Motor neuron (in vitro differentiated cells): ENCODE measurements at places on chromosomes 3 and 15. TPM values are rescaled to one million over a fixed set of nuclear protein-coding genes. Genes with fewer than 3 reads are reported as not detected.

PLAAT1 gene
- total RNA-seq, result 1.1 TPM in 1 of 2 replicates, not detected in the other

LOXL1 gene
- 15.6 and 17.4 TPM in 2 replicates for total RNA-seq

DNA sequence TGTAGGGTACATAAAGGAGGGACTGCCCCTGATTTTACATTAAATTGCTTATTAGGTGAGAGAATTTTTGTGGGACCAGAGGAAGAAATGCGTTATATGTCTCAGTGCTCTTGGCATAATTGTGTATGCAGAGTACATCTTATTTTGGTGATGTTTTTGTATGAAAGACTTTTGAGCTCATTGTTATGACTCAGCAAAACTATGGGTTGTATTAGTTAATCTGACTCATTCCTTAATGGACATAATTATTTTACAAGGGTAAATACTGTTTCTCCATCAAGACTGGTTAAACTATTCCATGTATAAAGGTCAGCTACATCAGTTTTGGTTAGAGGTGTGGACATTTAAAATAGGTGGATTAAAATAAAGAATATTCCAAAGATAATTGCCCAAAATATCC, 156.8 kb downstream of the ALCAM start:
- ATAC-seq, result no peak

GRCh38 chr3:114887806-114888205, 259.3 kb downstream of the ZBTB20 start:
- ATAC-seq, result no peak

DNA sequence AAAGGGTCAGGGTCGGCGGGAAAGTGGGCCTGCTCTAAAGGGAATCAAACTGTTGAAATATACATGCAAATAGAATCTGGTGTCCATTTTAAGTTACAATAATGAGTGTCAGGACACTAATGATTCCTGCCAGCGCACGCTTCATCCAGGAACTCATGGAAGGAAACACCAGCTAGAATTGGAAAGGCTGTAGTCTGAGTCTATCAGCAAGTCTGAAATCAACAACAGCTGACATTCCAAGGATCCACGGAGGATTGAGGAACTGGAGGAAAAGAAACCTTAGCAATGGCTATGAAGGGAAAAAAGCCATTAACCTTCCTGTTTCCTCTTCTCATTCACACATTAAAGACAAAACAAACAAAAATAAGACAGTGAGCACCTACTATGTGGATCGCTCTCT, 1063.1 kb downstream of the NTRK3 start:
- ATAC-seq, result no peak

DNA sequence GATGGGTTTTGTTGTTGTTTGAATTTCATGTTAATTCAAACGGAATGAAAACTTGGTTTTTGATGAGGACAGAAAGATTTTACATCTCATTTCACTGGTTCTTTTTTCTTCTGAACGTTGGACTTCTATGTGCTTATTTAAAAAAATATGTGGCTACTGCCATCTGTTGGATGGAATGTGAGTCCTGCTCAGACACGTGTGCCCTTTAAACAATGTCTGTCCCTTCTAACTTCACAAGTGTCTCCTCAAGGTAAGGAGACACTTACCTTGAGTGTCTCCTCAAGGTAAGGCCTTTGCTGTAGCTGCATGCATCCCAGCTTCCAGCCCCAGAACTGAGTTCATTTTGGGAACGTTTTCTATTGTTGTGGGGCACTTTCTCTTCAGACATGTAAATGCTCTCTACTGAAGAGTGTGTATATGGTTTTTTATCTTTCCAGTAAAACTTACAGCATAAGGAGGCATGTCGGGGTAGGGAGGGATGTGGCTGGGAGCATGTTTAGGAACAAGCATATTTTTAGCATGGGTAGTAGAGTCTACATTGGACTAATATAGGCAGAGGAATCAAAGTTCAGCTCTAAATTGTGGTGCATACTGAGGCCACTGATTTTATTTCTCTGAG, 63.1 kb upstream of the UBE3A start:
- ATAC-seq, result no peak
